ENCODE measurements at places on chromosomes 12 and 14.

DNA sequence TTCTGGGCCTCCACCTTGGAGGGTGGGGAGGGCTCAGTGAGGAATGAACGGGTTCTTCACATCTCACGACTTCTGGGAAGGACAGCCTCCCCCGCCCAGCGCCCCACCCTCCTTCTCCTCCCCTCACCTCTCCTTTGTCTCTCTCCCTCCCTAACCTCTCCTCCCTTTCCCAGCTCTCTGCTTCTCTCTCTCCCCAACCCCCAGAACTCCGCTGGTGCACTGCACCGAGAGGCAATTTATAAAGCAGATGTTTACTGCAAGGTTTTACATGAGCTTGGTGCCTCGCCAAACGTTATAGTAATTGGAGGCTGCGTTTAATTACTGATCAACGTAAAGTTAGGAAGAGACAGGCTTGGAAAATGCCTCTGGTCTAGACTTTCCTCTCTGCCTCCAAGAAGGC is 42.9 kb upstream of the FAM222A start:
- H3K36me3 ChIP-seq = no peaks in the 10 kb centered on the region
- no peak overlapping the region for H3K27ac ChIP-seq
- H3K4me3 ChIP-seq = no peak overlapping the region
- no peak for DNase-seq
- no peaks in the 10 kb centered on the region for H3K27me3 ChIP-seq

- H3K27ac ChIP-seq = no peak overlapping the region
- no peak for DNase-seq
Observed at GRCh38 chr14:24735984-24736630, 102.1 kb upstream of the GZMB start.

GRCh38 chr12:114769634-114770033 is 85.7 kb upstream of the TBX3 start:
- no peaks in the 10 kb centered on the region for H3K4me1 ChIP-seq
- H3K36me3 ChIP-seq = no peaks in the 10 kb centered on the region
- no peak overlapping the region for H3K4me3 ChIP-seq
- no peak for DNase-seq
- no peaks in the 10 kb centered on the region for H3K27me3 ChIP-seq

- H3K36me3 ChIP-seq = no peaks in the 10 kb centered on the region
- DNase-seq = no peak
- H3K27ac ChIP-seq = peak overlapping the region; percentile 10
- no peaks in the 10 kb centered on the region for H3K27me3 ChIP-seq
- no peak overlapping the region for H3K4me3 ChIP-seq
Observed at GRCh38 chr12:63047146-63047545, 103.9 kb downstream of the AVPR1A start.

DNA sequence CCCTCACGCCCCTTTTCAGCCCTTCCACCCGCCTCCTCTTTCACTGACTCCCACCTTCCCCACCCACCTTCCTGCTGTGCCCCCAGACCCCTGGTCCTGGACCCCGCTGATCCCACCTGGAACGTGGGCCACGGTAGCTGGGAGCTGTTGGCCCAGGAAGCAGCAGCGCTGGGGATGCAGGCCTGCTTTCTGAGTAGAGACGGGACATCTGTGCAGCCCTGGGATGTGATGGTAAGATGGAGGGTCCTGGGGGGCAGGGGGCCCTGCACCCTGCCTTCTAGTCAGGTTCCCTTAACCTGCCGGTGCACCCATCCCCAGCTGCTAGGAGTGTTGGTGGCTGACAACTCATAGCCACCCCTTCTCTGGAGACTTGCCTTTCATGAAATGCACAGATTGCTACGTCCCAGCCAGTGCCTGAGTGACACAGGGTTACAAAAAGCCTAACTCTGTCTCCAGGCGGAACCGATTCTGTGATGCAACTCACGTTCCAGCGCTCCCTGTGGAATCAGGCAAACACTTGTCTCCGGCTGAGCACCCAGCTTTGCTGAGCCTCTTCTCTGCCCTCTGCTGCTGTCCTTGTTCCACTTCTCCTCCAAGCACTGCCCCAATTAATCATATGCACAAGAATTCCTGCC is 15.0 kb upstream of the OAS2 start:
- no peak overlapping the region for H3K27ac ChIP-seq
- peaks cover 18% of the 10 kb centered on the region for H3K36me3 ChIP-seq
- DNase-seq = no peak
- no peaks in the 10 kb centered on the region for H3K27me3 ChIP-seq
- H3K4me3 ChIP-seq = no peak overlapping the region

DNA sequence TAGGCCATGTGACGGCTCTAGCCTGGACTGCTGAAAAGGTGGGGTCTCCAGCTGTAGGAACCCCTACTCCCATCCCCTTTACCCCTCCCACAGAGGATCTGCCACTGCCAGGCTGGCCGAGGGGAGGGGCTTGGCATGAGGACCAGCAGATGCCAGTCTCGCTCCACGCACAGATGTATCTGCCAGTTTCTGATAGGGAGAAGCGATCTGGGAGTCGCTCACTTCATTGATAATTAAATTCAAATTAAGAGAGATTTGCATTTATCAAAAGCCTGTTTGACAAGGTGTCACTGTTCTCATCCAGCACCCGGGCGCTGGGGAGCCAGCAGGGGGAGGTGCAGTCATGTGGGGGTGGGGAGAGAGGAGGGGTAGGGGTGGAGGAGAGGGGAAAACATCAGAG is 217.6 kb upstream of the MYL2 start:
- no peak overlapping the region for H3K4me3 ChIP-seq
- no peaks in the 10 kb centered on the region for H3K27me3 ChIP-seq
- no peaks in the 10 kb centered on the region for H3K4me1 ChIP-seq
- H3K36me3 ChIP-seq = no peaks in the 10 kb centered on the region
- no peak for DNase-seq

GRCh38 chr14:65291531-65291930 is 121.0 kb upstream of the FUT8 start:
- no peaks in the 10 kb centered on the region for H3K4me1 ChIP-seq
- no peak overlapping the region for H3K4me3 ChIP-seq
- no peak overlapping the region for H3K27ac ChIP-seq
- H3K36me3 ChIP-seq = no peaks in the 10 kb centered on the region
- no peaks in the 10 kb centered on the region for H3K27me3 ChIP-seq

DNA sequence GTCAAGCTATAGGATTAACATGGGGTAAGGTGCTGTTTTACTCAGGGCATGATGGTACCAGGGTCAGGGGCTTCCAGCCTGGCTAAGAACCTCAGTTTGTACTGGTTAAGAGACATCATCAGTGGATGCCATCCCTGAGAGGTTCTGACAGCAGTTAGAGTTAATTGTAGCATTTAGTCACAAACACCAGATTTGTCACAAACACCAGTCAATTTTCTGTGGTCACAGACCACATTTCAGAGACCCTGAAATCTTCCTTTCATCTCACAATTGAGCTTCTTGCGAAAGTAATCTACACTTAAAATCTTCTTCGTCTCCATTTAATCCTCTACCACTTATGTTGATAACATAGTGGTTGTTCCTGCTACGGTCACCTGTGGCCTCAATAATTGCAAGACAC is 143.0 kb upstream of the EGLN3 start:
- DNase-seq = no peak
- no peak overlapping the region for H3K27ac ChIP-seq
- no peaks in the 10 kb centered on the region for H3K36me3 ChIP-seq
- H3K4me1 ChIP-seq = no peaks in the 10 kb centered on the region
- no peaks in the 10 kb centered on the region for H3K27me3 ChIP-seq

GRCh38 chr14:59346329-59346728 is 118.9 kb downstream of the GPR135 start:
- no peaks in the 10 kb centered on the region for H3K36me3 ChIP-seq
- peak overlapping the region; percentile 85 for H3K27ac ChIP-seq
- H3K4me3 ChIP-seq = no peak overlapping the region
- H3K27me3 ChIP-seq = no peaks in the 10 kb centered on the region

GRCh38 chr12:120115692-120116440 is 687 bp downstream of the RAB35 start:
- peaks cover 13% of the 10 kb centered on the region for H3K4me1 ChIP-seq
- H3K27ac ChIP-seq = peak overlapping the region; percentile 92
- H3K27me3 ChIP-seq = no peaks in the 10 kb centered on the region
- no peak for DNase-seq

GRCh38 chr12:78530100-78530765 is 334.3 kb upstream of the SYT1 start:
- no peaks in the 10 kb centered on the region for H3K36me3 ChIP-seq
- no peaks in the 10 kb centered on the region for H3K4me1 ChIP-seq
- H3K27ac ChIP-seq = no peak overlapping the region
- H3K27me3 ChIP-seq = no peaks in the 10 kb centered on the region

DNA sequence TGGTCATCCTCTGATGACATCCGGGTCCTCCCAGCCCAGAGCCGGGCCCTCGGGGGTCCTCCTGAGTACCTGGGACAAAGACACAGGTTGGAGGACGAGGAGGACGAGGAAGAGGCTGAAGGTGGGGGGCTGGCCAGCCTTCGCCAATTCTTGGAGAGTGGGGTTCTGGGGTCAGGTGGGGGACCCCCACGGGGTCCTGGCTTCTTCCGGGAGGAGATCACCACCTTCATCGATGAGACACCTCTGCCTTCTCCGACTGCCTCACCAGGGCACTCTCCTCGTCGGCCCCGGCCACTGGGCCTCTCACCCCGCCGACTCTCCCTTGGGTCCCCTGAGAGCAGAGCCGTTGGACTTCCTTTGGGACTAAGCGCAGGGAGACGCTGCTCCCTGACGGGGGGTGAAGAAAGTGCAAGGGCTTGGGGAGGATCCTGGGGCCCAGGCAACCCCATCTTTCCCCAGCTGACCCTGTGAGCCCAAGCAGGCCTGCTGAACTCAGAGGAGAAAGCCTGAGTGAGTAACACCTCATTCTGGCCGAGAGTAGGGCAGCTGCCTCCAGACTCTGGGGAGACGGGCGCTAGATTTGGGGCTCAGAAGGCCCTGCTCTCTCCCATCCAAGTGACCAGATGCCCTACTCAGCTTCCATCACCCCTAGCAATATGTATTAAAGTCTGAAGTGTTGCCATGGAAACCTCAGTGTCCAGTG is 1.3 kb upstream of the P3H3 start:
- peaks cover 11% of the 10 kb centered on the region for H3K36me3 ChIP-seq
- H3K27me3 ChIP-seq = peaks cover 7% of the 10 kb centered on the region
- DNase-seq = no peak
- peak overlapping the region; percentile 90 for H3K27ac ChIP-seq

DNA sequence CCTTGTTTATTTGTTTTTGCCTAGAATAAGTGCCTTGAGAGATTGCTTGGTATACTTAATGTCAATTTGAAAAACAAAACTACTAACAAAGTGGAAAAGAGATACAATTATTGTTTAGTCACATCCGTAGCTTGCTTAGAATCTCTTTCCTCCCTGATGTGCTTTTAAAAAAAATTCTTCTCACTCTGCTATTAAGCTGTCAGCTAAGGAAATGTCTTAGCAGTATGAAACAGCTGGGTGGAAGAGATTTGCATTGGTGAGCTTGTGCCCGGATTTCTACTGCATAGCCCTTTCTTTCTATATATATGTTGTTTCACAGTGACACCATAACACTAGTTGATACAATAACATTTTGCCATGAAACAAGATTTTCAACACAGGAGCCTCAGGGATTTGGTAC is 229.4 kb upstream of the RGS6 start:
- no peak for DNase-seq
- H3K27me3 ChIP-seq = no peaks in the 10 kb centered on the region
- H3K27ac ChIP-seq = no peak overlapping the region
- H3K36me3 ChIP-seq = peaks cover 27% of the 10 kb centered on the region

GRCh38 chr14:90608281-90608680 is 207.9 kb downstream of the TTC7B start:
- peak overlapping the region; percentile 8 for H3K27ac ChIP-seq
- no peak for DNase-seq
- no peaks in the 10 kb centered on the region for H3K27me3 ChIP-seq
- peaks cover 5% of the 10 kb centered on the region for H3K4me1 ChIP-seq

GRCh38 chr14:86798330-86798729 is 1194.7 kb downstream of the GALC start:
- H3K27me3 ChIP-seq = no peaks in the 10 kb centered on the region
- no peak for DNase-seq
- no peaks in the 10 kb centered on the region for H3K36me3 ChIP-seq
- no peaks in the 10 kb centered on the region for H3K4me1 ChIP-seq
- H3K4me3 ChIP-seq = no peak overlapping the region

GRCh38 chr12:130300737-130301535 is 36.8 kb upstream of the PIWIL1 start:
- no peaks in the 10 kb centered on the region for H3K36me3 ChIP-seq
- no peak for DNase-seq
- H3K4me1 ChIP-seq = no peaks in the 10 kb centered on the region
- H3K27ac ChIP-seq = no peak overlapping the region
- no peaks in the 10 kb centered on the region for H3K27me3 ChIP-seq

GRCh38 chr12:74896186-74896585 is 313.5 kb downstream of the KCNC2 start:
- no peaks in the 10 kb centered on the region for H3K36me3 ChIP-seq
- H3K4me3 ChIP-seq = no peak overlapping the region
- no peaks in the 10 kb centered on the region for H3K4me1 ChIP-seq
- DNase-seq = no peak
- no peaks in the 10 kb centered on the region for H3K27me3 ChIP-seq
- H3K27ac ChIP-seq = no peak overlapping the region

GRCh38 chr12:21353487-21353886 is 18.8 kb upstream of the SLCO1A2 start:
- H3K27me3 ChIP-seq = no peaks in the 10 kb centered on the region
- no peaks in the 10 kb centered on the region for H3K36me3 ChIP-seq
- no peak for DNase-seq
- H3K4me1 ChIP-seq = no peaks in the 10 kb centered on the region
- H3K27ac ChIP-seq = no peak overlapping the region
- no peak overlapping the region for H3K4me3 ChIP-seq

GRCh38 chr14:34971801-34972200 is 11.0 kb upstream of the SRP54 start:
- no peaks in the 10 kb centered on the region for H3K27me3 ChIP-seq
- peaks cover 9% of the 10 kb centered on the region for H3K36me3 ChIP-seq
- no peak overlapping the region for H3K4me3 ChIP-seq

DNA sequence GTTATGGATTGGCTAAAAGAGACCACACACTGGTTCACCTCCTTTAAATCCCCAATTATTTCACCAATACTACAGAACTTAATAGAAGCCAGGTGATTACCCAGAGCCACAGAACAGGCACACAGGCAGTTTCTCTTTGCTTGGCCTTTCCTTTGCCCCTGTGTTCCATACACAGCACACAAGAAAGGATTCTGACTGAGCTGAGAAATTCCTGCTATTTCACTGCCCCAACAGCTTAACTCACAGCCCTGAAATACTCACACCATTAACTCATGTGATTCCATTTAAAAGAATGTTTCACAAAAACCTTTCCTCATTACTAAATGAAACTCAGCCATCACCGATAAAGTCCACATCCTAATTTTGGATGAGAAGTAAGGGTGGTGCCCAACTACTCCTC is 133.6 kb downstream of the MED13L start:
- H3K27ac ChIP-seq = peak overlapping the region; percentile 65
- H3K4me3 ChIP-seq = peak overlapping the region; percentile 3
- no peak for DNase-seq

GRCh38 chr12:26156201-26156871 is 31.5 kb upstream of the BHLHE41 start:
- no peak overlapping the region for H3K27ac ChIP-seq
- no peak overlapping the region for H3K4me3 ChIP-seq
- H3K36me3 ChIP-seq = no peaks in the 10 kb centered on the region
- peaks cover 25% of the 10 kb centered on the region for H3K4me1 ChIP-seq
- no peaks in the 10 kb centered on the region for H3K27me3 ChIP-seq

GRCh38 chr12:67989184-67989920 is at the start of gene IFNG-AS1:
Gene IFNG-AS1 (plus strand): TSS chr12:67989447.
- H3K27me3 ChIP-seq = no peaks in the 10 kb centered on the region
- H3K4me1 ChIP-seq = no peaks in the 10 kb centered on the region
- no peaks in the 10 kb centered on the region for H3K36me3 ChIP-seq
- no peak for DNase-seq
- no peak within 1 kb of the TSS for H3K4me3 ChIP-seq

GRCh38 chr14:100644383-100644782 is 57.2 kb upstream of the BEGAIN start:
- no peak overlapping the region for H3K4me3 ChIP-seq
- no peaks in the 10 kb centered on the region for H3K27me3 ChIP-seq
- no peak overlapping the region for H3K27ac ChIP-seq

All from ascending aorta (tissue), 2 donors.